Anterior cingulate cortex (tissue), 58 donors: ENCODE measurements at places on chromosomes 7 and 10.
A peak's percentile ranks its signal among the peaks of the same experiment; 100 is the strongest.

DNA sequence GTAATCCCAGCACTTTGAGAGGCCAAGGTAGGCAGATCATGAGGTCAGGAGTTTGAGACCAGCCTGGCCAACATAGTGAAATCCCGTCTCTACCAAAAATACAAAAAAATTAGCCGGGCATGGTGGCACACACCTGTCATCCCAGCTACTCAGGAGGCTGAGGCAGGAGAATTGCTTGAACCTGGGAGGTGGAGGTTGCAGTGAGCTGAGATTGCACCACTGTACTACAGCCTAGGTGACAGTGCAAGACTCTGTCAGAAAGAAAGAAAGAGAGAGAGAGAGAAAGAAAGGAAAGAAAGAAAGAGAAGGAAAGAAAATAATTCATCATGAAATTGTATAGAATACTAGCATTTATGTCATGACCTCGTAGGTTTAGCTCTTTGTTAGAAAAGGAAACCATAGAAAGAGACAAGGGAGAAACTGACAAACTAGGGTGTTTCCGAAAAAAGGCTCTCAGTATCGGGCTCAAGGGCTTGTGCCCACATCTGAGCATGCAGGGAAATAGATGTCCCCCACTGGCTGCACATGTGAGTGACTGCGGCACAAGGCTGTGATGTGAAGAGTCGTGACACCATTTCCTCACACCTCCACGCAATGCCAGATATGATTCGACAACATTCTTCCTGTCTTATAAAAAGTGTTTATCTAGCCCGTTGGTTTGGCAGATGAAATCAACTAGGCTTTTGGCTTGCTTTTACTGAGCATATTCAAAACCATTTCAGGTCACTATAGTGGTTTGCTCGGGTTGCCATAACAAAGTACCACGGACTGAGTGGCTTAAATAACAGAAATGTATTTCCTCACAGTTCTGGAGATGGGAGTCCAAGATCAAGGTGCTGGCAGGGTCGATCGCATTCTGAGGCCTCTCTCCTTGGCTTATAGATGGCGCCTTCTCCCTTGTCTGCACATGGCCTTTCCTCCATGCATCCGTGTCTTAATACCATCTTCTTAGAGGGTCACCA is 2.0 kb downstream of the SRGN start:
- DNase-seq: no peak

DNA sequence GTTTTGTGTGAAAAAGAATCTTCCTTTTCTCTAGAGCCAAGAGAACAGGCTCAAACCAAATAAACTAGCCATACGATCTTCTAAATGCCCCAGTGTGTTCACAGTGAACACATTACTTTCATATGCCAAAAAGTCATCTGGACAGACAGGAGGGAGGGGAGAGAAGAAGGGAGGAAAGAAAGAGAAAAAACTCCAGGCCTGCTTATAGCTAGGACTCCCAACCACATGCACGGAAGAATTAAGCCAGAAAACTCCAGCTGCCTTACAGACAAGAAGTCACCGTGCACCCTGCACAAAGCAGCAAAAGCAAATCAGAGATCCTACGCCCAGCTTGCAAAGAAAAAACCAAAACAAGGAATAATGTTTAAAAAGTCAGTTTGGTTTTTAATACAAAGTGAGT is 34.3 kb downstream of the SNX8 start:
- no peak for DNase-seq

GRCh38 chr10:70756700-70757360 is 28.3 kb downstream of the TBATA start:
- DNase-seq: no peak

- DNase-seq: peak; percentile 12
These were observed 76.7 kb upstream of the EN2 start for GRCh38 chr7:155380976-155381851.

- DNase-seq: no peak
These were observed 115.8 kb downstream of the C10orf105 start for GRCh38 chr10:71603754-71604153.

DNA sequence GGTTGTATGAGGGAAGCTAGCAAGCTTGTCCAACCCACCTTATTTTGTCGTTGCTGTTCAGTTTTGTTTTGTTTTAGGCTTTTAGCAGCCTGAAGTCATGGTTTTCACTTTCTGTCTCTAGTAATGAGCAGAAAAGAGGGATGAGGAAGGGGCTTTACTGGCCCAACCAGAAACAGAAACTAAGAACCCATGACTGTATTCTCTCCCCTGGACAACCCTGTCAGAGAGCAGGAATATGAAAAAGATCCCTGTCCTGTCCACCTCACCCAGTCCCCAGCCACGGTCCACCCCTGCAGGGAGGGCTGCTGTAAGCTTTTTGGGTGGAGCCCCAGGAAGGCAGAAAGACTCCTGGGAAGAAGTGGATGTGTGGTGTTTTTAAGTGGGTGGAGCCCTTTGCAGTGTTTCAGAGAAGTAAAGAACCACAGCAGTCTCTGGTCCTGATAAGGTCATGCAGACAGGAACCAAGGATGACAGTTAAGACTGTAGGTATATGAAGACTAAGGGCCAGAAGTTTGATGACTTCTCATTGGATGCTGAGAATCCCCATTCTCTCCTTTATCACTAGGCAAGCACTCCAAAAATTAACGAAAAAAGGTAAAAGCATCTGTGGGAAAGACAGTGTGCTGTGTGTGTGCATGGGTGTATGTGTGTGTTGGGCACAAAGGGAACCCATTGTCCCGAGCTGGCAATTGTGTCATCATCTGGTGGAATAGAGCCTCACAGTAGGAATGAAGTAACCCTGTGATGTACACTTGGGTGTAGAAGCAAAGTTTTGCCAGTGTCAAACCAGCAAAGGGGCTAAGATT is 13.8 kb downstream of the MRPL32 start:
- no peak for DNase-seq

DNA sequence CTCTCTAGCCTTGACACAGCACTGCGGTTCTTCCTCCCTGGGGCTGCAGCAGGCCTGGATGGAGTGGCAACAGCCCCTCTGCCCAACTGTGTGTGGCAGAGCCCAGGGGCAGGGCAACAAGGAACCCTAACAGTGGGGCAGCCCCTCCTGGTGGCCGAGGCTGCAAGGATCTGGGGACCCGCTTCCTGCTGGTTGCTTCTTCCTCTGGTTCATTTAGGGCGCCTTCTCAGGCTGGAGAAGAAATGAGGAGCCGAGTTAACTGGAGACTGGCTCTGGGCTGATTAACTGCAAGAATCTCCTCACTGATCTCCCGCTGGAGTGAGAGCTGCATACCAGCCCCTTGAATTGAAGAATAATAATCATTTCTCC is 80.1 kb upstream of the EMX2 start:
- DNase-seq: no peak

DNA sequence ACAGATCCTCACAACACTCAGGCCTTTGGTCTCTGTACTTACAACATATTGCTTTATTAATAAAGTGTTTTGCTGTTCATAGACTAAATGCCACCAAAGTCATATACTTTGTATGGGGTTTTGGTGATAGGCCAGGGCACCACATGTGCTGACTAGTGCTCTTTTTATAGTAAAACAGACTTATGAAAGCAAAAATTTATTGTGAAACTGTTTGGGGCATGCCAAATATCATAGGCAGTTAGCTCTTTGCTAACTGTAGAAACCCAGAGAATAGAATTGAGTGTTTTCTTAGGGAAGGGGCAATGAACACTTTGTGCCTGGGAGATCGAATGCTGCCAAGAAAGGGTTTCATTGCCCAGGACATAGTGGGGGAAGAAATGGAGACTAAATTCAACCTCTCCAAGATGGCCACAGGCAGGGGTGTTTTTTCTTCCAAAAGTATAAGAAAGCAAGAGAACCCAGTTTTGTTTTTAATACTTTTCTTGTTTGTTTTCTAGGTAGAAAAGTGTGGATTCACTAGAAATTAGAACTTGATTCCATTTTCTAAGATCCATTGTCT is 142.7 kb downstream of the TRIL start:
- DNase-seq: no peak

DNA sequence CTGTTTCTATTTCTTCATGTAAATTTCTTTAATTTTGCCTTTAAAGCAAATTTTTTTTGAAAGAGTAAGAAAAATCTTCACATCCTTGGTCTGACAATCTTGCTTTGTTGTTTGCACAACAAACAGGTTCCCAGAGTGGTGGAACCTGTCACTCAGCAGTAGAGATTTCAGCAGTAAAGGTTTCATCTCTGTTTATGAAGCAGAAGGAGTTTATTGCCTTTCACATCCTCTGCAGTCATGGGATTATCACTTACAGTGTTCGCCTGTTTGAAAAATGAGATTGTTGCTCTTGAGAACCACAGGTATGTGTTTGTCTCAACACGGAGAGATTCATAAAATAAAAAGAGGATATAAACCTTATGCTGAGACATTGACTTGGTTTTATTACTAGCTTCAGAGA is 342.6 kb downstream of the IPMK start:
- DNase-seq: no peak

GRCh38 chr7:32093415-32094408 is 23.5 kb upstream of the PDE1C start:
- no peak for DNase-seq

GRCh38 chr10:105714728-105715127 is 1073.6 kb downstream of the SORCS3 start:
- no peak for DNase-seq

DNA sequence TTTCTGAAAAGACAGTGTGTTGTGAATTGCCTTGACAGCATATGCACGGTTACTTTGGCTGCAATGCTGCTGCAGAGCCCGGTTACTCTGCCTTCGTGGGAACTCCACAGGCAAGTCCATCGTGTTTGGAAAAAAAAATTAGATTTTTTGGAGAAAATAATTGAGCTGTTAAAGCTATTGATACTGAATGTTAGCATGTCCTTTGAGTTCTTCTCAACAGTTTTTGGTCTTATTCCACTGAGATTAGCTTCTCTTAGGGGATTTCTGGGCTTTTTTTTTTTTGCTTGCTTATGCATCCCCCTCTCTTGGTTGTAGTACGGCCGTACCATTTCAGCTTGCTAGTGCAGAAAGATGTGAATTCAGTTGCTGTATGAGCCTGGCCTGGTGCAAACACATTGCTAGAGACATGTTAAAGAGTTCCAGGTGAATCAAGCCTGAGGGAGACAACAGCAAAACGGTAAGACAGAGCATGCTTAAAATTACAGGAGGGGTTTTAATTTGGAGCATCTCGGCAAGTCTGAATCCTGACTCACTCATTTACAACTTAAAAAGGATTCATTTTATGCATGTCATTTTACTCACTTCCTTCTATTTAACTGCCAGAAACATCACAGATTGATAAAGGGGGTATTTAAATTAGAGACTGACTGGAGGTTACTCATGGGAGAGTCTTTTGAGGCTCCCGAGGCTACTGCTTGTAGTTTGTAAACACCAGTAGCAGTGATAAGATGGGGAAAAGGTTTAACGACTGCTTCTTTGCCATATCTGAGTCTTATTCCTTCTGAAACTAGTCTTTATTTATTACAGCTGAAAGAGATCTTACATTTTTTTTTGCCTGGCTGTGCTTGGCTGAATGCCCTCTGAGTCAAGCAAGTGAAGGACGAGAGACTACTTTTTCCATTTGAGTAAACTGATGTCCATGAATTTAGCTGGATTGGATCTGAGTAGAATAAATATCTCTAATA is 113.7 kb downstream of the CDK14 start:
- DNase-seq: no peak

GRCh38 chr10:22647244-22647643 is 67.1 kb downstream of the PIP4K2A start:
- DNase-seq: no peak

DNA sequence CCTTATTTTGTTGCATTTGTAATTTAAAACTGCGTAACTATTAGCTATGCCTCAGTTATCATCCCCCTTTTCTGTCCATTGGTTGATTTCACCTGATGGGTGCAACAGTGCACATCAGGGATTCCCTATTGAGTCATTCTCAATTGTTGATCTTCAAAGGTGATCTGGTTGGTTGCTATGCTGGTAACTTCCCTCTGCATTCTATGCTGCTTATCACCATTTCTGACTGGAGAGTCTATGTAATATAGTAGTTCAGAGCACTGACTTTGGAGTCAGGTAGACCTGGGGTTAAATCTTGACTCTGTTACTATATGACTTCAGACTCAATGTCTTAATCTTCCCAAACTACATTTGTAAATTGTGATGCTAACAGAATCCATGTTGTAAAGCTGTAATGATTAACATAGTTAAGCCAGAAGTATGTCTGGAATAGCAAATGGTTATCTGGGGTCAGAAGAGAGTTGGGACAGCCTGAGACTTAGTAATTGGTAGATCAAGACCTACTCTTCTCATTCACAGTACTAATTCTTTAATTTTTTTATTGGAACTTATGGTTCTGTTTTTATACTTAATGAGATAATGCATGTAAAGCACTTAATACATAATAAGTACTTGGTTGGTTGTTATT is 38.1 kb downstream of the EXOC6 start:
- no peak for DNase-seq

DNA sequence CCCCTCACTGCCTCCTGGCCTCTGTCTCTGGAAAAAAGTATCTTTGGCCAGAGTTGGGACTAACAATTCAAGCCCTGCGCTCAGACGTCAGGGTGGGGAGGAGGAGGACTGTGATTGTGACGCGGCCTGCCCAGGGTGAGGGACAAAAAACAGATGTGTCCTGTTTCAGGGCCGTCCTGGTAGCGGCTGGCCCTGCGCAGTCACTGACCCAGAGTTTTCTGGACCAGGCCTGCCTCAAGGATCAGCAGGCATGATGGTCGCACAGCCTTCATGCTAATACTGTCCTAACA is 110.1 kb downstream of the CYTH3 start:
- DNase-seq: no peak

GRCh38 chr7:4805110-4805983 is 29.9 kb downstream of the AP5Z1 start:
- DNase-seq: no peak

GRCh38 chr10:99791831-99792230 is 9.4 kb downstream of the ABCC2 start:
- no peak for DNase-seq

GRCh38 chr7:44156453-44157010 is 15.4 kb upstream of the MYL7 start:
- DNase-seq: no peak

- no peak for DNase-seq
These were observed 7.3 kb downstream of the PCLO start for GRCh38 chr7:83155407-83155806.

GRCh38 chr10:99548041-99548530 is 15.3 kb downstream of the NKX2-3 start:
- no peak for DNase-seq

DNA sequence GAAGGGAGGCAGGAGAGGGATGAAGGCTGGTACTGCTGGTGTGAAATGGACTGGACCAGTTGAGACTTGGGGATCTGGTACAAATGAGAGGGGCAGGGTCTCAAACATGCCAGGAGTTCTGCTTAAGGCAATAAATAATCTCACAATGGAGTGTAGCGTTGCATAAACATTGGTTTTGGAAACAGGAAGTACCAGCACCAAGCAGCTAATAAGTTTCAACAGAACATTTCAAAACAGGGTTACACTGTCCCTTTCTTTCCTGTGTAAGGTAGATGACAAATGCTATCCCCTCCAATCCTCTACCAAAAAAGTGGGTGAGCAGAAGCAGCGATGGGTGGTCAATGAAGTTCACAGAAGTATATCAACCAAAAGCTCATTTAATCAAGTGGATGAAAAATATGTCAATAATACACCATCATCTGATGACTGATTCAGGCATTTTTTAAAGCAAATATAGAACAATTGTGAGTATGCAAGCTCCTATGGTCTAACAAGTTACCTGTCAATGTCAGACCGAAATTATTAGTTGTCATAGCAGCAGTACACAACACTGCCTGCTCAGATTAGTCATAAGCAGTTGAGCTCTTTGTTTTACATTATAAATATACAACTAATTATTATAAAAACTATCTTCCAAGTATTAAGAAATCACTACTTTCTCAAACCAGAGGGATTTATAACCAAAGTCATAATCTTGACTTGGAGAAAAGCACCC is 220.0 kb downstream of the FAM107B start:
- no peak for DNase-seq
